ENCODE measurements at places on chromosomes 2 and 18.

- no peak for DNase-seq
Measured at GRCh38 chr2:205637320-205637602, 45.0 kb upstream of the NRP2 start.

DNA sequence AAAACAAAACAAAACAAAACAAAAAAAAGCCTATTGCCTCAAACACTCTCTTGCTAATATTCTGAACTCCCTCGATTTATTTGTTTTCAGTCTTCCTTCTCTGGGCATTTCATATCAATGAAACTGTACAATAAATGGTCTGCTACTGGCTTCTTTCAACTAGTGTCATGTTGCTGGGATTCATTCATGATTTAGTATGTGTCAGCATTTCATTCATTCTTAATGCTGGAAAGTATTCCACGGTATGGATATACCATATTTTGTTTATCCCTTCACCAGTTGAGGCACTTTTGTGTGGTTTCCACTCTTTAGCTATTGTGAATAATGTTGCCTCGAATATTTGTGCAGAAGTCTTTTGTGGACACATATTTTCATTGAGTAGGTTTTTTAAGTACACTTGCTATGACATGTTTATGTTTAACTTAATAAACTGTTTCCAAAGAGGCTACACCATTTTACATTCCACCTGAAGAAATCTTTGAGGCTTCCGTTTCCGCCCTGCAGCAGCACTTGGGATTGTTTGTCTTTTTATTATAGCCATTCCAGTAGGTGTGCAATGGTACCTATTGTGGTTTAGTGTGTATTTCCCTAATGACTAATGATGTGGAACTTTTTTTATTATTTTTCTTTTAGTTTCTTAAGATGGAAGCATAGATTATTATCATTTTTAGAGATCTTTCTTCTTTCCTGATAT is 543.6 kb upstream of the SOX11 start:
- no peak for DNase-seq

DNA sequence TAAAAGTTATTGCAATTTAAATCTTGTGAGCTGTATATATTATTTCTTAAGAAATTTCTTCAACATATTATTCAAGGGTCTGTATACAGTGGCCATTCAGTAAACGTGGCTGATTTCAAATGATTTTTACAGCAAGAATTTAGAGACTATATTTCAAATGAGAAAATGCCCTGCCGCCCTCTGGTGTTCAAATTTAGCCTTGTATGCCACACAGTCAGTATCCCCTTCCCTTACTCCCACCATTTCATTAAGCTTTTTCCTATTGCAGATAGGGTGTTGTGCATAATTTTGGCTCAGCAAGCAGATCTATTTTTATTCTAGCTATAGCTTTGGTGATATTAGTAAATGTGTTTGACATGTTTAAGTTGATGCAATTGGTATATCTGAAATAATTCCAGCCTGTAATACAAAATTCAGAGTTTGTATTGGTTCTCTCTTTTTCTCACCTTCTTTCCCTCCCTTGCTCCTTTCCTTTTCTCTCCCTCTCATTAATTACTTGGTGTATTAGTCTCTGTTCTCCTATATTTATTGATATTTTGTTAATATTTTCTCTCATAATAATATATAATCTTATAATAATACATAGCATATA is 22.8 kb upstream of the SCN7A start:
- DNase-seq = no peak

DNA sequence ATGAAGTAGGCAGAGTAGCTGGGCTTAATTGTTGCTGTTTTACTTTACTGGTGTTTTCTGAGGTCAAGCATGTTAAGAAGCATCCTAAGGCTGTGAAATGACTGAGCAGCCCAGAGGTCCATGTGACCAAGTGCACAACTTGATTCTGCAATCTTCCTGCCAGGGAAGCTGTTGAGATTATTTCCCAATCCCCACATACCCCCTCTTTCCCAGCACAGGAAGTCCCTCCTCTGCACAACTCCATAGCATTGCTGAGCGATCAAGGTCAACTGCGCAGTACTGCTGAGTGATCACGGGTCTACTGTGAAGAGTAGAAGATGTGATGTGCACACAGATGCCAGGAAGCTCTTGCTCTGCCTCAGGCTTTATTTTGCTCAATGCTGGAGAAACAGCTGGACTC is 105.8 kb downstream of the GALNT14 start:
- no peak for DNase-seq

DNA sequence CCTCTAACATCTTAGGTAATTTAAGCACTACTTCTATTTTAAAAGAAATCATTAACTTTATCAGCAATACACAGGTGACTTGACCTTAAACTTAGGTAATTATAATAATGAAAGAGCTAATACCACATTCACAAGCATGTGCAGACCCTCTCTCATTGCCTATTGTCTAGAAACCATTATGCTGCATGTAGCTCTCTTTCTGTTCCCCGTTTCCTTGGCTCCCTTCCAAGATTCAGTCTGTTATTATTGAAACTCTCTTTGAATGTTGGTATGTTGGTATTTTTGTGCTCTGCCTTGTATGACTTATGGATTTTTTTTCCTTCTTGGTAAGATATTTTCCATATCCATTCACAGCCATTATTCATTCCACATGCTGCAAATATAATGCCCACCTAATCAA is 201.2 kb downstream of the CDCA7 start:
- no peak for DNase-seq

GRCh38 chr2:201342923-201343322 is 14.2 kb downstream of the FLACC1 start:
- no peak for DNase-seq

DNA sequence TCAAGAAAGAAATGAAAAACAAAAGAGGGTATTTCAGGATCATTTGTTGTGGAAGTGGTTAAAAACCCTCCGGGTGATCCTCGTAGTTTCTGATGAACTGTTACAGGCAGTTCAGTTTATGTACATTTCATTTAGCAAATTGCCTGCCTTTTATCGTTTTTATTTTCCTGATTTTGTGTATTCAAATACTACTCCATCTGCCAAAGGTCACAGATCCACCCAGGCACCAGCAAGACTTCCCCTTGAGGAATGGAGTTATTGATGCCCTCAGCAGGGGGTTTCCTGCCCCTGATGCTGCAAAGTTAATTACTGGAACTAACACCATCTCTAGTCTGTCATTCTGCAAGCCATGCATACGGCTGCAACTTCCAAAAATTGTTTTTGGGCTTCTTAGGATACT is 641.9 kb downstream of the SLC4A3 start:
- DNase-seq = no peak

- no peak for DNase-seq
Measured at GRCh38 chr2:215879977-215880940, 133.1 kb downstream of the MREG start.

GRCh38 chr2:113138428-113139322 is 11.3 kb downstream of the IL1RN start:
- DNase-seq = peak; percentile 59

GRCh38 chr2:50535971-50536759 is 495.8 kb downstream of the NRXN1 start:
- no peak for DNase-seq

DNA sequence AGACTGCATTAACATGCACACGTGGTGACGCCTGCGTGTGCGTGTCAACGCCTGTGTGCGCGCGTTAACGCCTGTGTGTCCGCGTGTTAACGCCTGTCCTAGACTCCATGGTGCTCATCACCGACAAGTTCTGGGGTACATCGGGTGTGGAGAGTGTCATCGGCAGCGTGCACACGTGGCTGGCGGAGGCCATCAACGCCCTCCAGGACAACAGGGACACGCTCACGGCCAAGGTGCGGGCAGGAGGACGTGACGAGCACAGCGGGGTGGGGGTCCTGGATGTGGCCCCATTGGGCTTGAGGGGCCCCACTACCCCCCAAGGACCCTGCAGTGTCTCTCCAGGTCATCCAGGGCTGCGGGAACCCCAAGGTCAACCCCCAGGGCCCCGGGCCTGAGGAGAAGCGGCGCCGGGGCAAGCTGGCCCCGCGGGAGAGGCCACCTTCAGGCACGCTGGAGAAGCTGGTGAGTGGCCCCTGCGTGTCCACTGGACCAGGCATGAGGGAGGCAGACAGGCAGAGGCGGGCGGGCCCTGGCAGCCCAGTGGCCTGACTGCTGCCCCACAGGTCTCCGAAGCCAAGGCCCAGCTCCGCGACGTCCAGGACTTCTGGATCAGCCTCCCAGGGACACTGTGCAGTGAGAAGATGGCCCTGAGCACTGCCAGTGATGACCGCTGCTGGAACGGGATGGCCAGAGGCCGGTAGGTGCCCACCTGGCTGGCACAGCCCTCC is 29.2 kb downstream of the GPC1 start:
- DNase-seq = no peak

DNA sequence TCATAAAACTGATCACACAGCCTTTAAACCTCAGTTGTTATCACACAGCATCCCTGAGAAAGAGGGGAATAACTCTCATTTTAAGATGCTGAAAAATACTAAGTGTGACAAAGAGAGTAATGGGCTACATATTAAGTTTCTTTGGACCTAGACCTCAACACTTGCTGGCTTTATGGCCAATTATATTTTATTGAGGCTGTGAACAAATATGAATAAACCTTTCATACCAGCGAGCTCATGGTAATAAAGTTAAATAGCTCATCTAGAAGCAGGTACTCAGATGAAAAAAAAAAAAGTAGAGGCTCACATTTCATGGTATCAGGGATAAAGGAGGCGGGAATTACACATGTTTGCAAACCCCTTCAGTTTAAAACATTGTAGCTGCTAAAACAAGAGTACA is 75.7 kb downstream of the DOCK10 start:
- no peak for DNase-seq

DNA sequence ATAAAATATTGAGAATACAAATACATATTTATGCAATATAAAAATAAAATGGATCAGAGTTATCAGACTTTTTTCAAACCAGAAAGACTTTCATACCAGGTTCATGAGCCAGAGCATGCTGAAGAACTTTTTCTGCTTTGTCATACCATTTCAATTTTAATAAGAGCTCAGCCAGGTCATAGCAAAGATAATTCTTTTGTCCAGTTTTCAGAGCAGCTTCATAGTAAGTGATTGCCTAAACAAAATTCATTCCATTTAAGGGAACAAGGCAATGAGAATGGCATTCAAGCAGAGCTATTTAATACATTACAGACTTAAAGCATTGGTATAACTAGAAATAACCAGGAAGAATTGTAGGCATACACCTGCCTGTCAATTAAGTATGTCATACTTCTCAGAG is 42.3 kb downstream of the TTC21B start:
- no peak for DNase-seq

DNA sequence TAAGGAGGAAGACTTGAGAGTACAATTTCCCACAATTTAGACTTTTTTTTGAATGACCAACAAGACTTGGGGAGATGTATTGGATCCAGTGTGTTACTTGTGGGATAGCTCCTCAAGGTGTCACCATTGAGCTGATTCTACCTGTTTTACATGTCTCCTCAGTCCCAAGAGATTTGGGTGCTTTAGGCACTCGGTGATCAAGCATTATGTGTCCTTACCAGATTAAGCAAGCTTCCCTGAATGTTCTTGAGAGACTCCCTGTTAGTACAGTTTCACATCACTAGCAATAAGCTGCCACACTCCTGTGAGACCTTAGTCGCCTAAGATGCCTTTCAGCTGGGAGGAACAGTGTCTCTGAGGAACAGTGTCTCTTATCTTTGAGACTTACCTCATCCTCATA is 384.3 kb upstream of the SYT4 start:
- DNase-seq = no peak

GRCh38 chr18:40075616-40076015 is 1879.4 kb upstream of the PIK3C3 start:
- DNase-seq = no peak

- no peak for DNase-seq
Measured at GRCh38 chr2:29123617-29124349, 8.6 kb downstream of the CLIP4 start.

GRCh38 chr2:101682311-101682710 is 15.2 kb upstream of the MAP4K4 start:
- no peak for DNase-seq

DNA sequence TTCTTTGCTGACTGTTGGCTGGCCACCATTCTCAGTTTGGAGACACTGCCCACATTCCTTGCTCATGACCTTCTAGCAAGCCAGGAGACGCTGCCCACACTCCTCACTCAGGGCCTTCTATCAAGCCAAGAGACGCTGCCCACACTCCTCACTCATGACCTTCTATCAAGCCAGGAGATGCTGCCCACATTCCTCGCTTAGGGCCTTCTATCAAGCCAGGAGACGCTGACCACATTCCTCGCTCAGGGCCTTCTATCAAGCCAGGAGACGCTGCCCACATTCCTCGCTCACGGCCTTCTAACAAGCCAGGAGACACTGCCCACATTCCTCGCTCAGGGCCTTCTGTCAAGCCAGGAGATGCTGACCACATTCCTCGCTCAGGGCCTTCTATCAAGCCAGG is 131.3 kb upstream of the CBLN2 start:
- no peak for DNase-seq

- no peak for DNase-seq
Measured at GRCh38 chr2:203675086-203675485, 31.4 kb upstream of the CD28 start.

DNA sequence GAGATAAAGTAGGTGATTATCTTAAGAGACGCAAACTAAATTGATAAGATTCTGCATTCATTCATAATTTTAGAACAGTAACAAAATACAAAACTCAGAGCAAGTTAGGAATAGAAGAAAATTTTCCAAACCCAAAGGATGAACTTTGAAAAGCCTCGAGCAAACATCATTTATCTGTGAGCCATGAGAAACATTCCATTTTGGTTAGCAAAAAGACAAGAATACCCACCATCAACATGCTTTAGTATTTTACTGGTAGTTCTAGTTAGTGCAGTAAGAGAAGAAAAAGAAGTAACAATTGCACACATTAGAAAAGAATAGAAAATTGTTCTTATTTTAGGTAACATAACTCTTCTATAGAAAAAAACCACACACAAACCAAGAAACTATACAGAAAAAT is 291.3 kb upstream of the TCF4 start:
- DNase-seq = no peak

DNA sequence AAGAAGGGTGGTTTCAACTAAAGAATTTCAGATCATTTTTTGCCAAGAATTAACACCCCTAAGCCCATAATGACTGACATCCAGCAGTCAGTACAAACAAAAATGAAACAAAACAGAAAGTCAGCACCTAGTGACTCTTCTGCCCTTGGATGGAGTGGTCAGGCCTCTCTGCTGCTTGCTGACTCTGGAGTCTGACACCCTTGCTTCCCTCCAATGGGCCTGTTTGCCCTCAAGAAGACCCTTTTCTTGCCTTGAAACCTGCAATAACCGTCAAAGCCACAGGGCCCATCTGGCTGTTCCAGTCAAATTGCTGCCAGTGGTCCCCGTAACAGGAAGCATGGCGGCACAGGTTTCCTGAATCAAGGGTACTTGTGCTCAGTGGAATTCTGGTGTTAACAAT is 27.2 kb upstream of the CYTIP start:
- DNase-seq = no peak

DNA sequence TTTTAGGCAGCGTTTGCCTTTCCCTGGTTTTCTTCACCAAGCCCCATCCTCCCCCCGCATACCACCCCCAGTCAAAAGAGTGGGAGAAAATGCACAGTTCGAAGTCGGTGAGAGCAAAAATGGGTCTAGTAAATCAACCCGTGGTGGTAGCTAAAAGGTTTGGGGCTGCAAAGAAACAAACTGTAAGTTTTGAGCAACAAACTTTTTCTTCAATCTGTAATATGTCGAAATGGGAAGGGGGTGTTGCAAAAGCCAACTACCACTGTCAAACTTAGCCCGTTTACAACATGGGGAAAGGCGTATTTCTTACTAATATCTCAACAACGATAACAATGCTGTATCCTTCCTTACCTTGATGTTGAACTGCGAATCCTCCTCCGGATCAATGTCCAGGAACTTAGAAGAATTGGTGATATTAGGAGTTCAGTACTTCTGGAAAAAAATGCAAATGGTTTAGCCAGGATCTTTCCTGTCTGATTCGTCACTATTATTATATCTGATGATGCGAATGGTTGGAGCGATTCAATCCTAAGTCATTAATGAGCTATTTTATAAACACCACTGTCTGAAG is 2.4 kb upstream of the SATB2 start:
- no peak for DNase-seq

Data from effector CD4-positive, alpha-beta T cell (primary cell).